Activated CD4-positive, alpha-beta T cell treated with anti-CD3 and anti-CD28 coated beads, Interleukin-2, amount 50 U/mL, for 4 hours (primary cell): ENCODE measurements at places on chromosomes 6 and 20.
A peak's percentile ranks its signal among the peaks of the same experiment; 100 is the strongest.

GRCh38 chr6:30006170-30007131, 54.6 kb upstream of the POLR1H start:
- no peak for DNase-seq

GRCh38 chr6:1988843-1989242, 256.6 kb downstream of the GMDS start:
- no peak for DNase-seq

GRCh38 chr6:30727920-30728553, 7.9 kb downstream of the TUBB start:
- no peak for DNase-seq

DNA sequence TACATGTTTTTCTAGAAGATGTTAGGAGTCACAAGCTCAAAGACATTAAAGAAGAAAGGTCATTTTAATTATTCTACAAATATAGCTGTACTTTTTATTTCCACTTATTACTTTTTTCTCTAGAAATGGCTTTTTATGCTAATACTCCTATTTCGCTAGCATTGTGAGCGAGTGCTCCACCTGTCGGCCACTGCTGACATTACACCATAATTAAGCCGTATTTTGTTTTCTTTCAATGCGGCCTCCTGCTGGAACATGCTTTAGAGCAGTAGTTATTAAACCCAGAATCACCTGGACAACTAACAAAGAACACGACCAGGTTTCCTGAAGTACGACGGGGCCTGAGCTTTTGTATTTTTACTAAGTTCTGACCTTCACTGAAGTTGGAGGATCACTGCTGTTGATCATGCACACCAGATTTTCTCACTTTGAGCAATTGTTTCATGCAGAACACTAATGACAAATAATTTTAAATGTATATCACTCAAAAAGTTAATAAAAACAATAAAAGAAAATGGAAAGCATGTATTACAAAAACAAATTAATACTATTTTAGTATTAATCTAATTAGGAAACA, 74.1 kb upstream of the PAK5 start:
- DNase-seq = peak; percentile 8

GRCh38 chr6:5099537-5099936, 14.4 kb downstream of the PPP1R3G start:
- no peak for DNase-seq

GRCh38 chr6:36039112-36039511, 11.5 kb downstream of the MAPK14 start:
- DNase-seq = no peak

- DNase-seq = no peak
Measured at GRCh38 chr6:143279385-143279784, 171.1 kb downstream of the ADAT2 start.

DNA sequence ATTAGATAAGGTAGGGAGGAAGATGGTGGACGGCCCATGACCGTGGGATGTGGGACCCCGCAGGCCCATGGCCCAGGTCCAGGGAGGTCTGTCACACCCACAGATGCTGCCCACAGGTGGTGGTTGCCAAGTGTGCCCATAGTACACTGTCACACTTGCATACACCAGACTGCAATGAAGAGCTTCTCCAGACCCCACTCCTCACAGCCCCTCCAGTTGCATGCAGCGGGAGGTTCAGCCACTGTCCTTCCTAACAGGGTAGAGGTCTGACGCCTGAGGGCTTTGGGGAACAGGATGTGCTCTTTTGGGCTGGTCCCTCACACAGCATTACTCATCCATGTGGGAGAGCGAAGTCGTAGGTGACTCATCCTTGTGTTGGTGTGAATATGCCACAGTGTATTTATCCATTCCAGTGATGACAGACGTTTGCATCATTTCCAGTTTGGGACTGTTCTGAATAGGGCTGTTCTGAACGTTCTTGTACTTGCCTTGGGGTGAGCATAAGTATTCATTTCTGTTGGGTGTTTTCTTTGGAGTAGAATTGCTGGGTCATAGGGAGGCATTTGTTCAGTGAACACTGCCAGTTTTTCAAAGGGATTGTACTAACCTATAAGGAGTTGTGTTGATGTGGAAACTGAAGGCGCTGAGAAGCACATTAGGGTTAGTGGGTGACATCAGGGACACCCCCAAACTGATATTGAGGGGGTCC, 10.1 kb upstream of the PYGB start:
- peak; percentile 17 for DNase-seq

DNA sequence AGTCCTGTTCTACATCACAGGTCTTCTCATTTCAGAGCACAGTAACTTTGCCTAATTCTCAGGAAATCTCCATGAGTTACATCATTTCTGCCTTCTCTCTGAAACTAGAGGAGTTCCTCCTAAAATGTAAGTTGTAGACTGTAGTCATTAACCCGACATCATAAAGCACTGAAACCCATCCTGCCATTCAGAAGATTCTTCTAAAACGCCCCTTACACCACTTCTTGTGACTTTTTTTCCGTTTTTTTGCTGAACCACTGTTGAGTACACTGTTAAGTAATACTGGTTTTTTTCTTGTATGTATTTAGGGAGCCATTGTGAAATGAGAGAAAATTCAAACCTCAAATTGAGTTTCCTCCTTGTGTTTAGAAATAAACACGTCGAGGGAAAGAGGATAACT, 117.3 kb downstream of the MAP3K4 start:
- no peak for DNase-seq
